ENCODE measurements at places on chromosomes 5 and 9.

- no peak for DNase-seq
These were observed 1.6 kb upstream of the OXCT1 start for GRCh38 chr5:41871852-41872251.

DNA sequence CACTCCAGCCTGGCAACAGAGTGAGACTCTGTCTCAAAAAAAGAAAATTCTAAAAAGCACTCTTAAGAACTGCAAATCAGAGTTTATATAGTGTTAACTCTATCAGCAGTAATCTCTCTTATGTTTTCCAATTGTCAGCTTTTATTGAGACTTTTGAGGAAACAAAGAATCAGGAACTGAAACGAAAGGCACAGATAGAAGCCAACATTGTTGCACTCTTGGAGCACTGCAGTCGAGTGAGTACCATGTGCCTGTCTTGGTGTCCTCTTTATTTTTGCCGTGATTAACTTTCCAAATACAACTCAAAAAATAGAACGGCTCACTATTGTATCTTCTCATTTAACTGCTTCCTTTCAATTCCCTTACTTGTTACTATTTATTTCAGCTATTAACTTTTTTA lies 41.7 kb upstream of the LRRC19 start:
- DNase-seq: no peak

DNA sequence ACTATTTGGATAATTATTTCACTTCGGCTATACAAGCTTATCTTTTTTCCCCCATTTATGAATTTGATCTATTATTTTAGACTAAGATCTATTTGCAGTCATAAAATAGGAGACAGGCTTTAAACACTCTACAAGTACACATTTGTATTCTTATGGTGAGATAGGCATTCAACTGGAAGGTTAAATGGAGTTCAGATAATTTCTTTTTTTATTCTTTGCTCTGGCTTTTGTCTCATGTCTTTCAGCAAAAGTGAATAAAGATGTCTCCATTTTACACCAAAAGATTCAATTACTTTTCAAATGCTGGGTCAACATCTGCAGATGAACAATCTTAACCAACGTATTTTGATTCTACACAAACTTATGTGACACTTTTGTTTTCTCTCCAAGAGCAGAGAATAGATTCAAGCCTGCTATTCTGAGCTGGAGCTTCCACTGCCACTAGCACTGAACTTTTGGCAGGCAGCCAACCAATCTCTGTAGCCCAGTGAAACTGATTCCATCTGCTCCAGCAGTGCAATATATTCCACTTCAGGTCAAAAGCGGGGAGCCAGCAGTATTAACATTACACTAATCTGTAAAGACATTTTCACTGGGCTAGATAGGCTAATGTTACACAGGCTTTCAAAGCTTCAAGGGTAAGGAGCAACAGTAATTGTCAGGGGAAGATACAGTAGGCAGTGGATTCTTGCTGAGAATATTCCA lies 452.0 kb upstream of the ZNF608 start:
- no peak for DNase-seq

DNA sequence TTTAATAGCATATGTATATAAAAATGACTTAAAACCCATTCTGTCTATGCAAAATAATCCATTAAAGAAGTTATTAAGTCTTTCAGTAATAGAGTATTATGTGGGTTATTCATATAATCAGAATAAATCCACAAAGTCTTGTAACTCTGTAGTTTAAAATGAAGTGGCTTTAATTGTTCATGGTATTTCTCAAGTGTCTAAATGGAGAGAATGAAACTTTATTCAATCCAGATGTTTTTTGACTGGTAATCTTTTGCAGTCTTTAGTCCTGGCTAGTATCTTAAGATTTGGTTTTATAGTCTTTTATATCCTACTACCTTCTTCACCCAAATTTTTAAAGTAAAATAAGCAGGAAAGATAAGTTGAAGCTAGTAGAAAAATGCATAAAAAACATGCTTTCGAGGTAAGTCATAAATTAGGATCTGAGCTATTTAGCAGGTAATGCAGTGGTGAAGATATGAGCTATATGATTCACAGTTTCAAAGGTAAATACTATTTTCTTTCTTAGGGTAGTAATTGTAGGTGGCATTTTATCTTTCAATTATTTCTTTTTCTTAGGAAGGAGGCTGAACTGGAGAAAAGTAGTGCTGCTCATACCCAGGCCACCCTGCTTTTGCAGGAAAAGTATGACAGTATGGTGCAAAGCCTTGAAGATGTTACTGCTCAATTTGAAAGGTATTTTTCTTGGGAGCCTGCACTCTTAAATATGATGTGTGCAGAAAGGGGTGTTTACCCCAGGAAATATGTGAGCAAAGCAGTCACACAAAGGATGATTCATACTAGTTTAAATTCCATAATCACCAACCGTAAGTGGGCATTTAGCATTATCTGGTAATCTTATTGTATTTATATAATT lies 17.9 kb downstream of the HMMR start:
- no peak for DNase-seq

- peak; percentile 6 for DNase-seq
These were observed 60.2 kb downstream of the FBXO38 start for GRCh38 chr5:148443998-148444397.

DNA sequence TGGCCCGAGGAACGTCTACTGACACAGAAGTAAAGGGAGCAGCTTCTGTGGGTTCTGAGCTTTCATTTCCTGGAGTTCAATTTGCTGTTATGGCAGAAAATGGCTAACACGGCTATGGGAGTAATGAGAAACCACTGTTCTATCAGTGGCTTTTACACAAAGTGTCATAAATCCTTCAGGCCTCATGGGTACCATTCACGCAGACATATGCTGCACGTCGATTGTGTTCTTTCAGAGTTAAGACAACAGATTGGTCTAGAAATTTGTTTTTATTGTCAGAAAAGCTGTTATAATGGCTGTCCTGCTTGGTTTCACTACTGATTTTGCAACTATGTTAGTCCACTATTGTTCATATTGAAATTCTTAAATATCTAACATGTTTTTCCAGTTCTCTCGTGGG lies 135.4 kb downstream of the ALDH1A1 start:
- no peak for DNase-seq

DNA sequence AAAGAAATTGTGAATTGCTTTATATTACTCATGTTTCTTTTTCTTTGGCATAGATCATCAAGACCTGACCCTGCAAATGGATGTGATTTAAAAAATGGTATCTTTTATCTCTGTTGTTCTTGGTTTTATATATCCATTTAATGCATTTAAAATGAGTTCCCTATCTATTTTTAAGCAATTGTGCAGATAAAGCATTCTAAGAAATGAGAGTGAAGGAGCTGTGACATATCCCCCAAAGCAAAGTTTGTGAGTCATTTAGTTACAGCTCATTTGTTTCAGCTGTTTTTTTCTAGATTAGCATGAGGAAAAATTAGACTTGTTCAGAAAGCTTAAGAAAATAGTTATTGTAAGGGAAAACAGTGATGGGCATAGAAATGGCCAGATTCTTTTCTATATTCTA lies 7.6 kb upstream of the ELOVL7 start:
- DNase-seq: no peak

DNA sequence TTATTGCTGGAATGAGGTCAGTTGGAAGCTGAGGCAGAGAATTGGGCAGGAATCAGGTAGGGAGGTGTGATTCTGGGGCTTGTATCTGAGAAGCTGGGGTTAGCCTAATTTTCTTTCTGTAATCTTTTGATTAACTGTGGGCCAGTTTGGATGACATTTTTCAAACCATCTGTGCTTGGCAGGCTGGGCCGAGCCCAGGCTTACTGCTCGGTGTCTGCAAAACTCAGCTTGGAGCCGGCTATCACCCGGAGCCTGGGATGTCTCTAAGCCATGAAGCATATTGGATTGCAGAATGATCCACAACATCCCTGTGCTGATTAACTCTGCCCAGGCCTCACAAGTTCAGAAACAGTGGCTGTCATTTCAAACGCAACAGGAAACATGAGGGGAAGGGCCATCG lies 26.5 kb downstream of the KCNMB1 start:
- no peak for DNase-seq

DNA sequence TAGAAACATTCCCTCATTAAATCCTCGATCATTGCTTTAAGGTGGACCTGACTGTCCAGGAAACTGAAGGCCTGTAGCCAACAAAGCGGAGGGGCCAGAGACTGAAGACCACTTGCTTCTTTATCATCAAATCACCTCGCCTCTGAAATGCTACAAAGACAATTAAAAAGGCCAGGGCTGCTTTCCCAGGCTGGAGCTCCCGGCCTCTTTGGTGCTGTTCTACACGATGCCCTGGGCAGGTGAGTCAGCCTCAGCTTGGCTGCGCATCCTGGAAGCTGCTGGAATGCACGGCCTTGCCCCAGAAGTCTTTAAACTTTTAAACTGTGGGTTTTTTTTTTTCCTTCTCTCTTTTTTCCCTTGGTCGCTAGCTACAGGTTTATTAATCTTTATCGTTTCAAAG lies 46.5 kb downstream of the SH3PXD2B start:
- no peak for DNase-seq

- DNase-seq: no peak
These were observed 2.0 kb upstream of the CENPH start for GRCh38 chr5:69187342-69187741.

GRCh38 chr5:3220638-3221288 lies 374.9 kb upstream of the IRX1 start:
- DNase-seq: no peak
